ENCODE measurements at places on chromosomes 1 and 21.

- DNase-seq, result peak; percentile 23
Measured at GRCh38 chr1:81706650-81707435, 93.9 kb upstream of the ADGRL2 start.

DNA sequence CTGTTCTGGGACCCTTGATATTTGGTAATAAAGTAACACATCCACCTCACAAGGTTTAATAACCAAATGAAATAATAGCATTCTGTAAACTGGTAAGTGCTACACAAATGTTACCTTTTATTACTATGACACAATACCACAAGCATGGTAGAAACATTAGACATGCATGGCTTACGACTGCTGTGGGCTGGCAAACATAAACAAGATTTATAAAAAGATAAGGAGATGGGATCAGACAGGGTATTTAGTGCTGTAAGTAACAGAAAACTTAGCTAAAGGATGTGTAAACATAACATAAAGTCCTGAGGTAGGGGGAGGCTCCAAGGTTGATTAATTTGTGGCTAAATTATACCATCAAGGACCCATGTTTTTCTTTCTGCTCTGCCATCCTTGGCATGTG, 212.6 kb downstream of the BARHL2 start:
- DNase-seq, result no peak

DNA sequence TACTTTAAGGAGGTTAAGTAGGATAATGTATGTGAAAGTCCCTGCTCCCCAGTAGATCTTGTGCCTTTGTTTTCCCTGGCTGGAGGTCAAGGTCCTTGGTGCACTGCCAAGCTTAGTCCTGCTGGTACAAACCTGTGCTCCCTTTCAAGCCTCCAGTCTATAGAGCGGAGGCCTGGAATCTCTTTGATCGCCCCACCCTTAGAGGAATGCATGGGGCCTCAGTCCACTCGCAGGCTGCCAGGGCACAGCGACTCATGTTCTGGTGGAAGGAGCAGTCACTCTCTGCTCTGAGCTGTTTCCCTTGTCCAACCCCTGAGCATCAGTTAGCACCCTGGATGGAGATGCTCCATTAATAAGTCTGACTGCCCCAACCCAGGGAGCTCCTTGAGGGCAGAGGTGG, 121.8 kb downstream of the HMGB4 start:
- peak; percentile 39 for DNase-seq

GRCh38 chr1:1898246-1898933, 7.5 kb upstream of the GNB1 start:
- no peak for DNase-seq

GRCh38 chr1:111204201-111204982, 3.9 kb upstream of the DENND2D start:
- DNase-seq, result no peak

GRCh38 chr1:174746024-174746808, 253.5 kb upstream of the CACYBP start:
- no peak for DNase-seq

- peak; percentile 94 for DNase-seq
Measured at GRCh38 chr1:19067182-19067911, 110.9 kb upstream of the IFFO2 start.

DNA sequence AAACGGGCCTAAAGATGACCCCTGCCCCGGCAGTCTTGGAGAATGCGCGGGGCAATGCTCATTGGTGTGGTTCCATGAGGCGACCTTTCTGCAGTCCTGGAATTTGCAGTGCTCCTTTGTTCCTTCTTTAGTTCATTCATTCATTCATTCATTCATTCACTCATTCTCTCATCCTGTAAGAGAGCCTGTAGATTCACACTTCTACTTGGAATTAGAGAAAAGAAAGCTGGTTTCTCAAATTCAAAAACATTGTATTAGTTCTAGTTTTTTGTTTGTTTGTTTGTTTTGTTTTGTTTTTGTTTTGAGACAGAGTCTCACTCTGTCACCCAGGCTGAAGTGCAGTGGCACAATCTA, 31.6 kb downstream of the PAX7 start:
- no peak for DNase-seq

DNA sequence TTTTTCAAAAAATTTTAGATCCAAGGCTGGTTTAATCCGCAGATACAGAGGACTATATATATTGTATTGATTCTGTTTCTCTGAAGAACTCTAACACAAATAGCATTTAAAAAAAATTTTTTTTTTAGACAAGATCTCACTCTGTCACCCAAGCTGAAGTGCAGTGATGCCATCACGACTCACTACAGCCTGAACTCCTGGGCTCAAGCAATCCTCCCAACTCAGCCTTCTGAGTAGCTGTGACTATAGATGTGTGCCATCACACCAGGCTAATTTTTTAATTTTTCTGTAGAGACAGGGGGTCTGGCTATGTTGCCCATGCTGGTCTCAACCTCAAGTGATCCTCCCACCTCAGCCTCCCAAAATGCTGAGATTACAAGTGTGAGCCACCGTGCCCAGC, 3.0 kb downstream of the ANKRD45 start:
- peak; percentile 30 for DNase-seq

Measured in MCF 10A (cell line).